ENCODE measurements at places on chromosomes 4 and X.

DNA sequence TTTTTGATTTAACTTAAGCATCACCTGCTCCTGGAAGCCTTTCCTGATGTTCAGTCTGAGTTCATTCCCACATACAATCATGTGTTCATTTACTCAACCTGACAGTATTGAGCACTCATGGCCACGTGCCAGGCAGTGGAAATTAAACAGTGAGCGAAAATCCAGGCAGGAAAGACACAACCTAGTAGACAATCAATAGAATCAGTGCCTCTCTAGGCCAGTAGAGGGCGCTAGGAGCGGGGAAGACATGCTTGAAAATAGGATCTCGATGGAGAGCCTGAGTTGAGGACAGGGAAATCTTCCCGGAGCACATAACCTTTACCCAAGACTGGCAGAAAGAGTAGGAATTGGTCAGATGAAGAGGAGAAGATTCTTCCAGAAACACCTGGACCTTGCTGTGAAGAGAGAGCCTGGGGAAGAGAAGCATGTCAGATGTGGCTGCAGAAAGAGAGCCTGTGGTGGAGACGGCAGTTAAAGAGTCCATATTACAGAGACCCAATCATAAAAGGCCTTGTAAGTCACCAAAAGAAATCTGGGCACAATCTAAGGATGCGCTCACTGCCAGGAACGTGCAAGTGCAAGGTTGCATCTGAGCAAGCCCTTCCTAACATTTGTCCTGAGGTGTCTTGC lies 103.5 kb downstream of the LDB2 start:
- DNase-seq = no peak

DNA sequence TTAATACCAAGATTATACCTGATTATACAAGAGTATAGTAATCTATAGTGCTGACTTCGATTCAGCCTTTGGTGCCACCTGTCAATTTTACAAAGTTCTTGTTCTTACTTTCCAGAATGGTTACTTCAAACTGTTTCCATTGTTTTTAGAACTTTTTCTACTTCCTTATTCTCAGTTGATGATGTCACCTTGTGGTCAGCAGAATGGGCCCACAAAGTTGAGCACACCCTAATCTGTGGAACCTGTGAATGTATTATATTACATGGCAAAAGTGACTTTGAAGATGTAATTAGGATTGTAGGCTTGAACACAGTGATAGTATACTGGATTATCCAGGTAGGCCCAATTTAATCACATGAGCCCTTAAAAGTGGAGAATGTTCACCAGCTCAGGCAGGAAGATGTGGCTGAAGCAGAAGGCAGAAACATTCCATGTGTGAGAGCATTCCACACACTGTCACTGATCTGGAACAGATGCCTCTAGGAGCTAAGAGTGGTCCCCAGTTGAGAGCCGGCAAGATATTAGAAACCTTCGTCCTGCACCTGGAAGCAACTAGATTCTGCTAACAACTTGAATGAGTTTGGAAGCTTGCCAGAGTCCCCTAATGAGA lies 6.3 kb upstream of the SGMS2 start:
- no peak for DNase-seq

- no peak for DNase-seq
These were observed 55.3 kb downstream of the CCDC158 start for GRCh38 chr4:76365636-76366035.

DNA sequence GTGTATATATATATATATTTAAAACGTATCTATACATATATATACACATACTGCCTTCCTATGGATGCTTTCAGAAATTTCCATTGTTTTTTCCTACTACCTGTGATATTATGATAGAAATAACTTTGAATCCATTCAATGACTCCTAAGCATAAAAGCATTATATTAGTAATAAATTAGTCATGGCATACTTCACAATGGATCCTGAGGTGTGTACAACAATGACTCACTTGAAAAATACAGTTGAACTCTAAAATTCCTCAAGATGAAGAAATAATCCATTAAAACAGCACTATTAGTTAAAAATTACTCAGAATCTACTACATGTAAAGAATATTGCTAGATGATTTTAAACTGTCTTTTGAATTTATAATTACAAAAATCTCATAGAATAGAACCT lies 201.1 kb downstream of the STPG2 start:
- DNase-seq = no peak

GRCh38 chr4:8218371-8219031 lies 19.4 kb downstream of the SH3TC1 start:
- DNase-seq = no peak

GRCh38 chr4:59455751-59456150 lies 1744.4 kb upstream of the ADGRL3 start:
- no peak for DNase-seq

DNA sequence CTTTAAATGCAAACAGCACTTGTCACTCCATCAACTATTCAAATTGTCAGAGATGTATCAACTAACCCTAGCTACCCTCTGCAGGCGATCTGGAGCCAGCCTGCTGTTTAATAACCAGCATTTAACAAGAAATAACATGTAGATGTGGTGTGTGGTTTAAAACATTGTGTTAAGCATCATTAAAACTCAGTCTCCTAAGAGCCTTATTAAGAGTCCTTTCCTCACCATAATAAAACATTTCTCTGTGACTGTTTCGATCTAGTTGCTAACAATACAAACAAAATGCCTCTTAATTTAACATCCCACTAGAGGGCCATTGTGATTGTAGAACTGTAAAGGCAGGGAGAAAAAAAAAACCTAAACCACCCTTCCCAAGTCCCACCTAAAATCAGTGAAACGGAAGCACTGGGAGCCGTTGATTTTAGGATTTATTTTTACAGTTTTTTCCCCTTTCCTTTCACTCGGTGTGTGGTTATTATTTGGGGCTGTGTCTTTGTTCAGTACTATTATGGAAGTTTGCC lies 708.6 kb downstream of the C4orf33 start:
- DNase-seq = no peak

DNA sequence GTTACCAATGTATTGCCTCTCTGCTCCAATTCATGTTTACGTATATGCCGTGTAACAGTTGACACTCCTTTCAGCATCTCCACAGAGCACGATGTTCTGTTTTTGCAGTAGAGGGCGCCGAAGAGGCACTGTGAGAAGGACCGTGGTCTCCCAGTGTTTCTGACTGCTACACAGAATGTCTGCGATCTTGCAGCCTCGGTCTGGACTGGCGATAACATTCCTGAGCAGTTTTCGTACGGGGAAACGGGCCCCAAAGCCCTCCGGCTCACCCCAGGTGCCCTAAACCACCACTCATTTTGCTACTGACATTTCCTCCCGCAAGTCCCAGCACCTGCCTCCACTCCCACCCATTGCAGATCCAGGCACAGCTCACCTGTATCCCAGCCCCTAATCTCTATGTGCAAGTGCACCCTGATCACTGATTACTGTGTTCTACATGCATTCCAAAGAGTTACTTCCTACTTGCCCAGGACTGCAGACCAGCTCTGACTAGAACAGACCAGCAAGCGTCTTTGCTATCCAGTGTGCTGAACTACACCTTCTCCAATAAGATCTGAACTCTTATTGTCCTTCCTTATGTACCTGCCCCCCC lies 12.4 kb upstream of the NFXL1 start:
- DNase-seq = peak; percentile 15

DNA sequence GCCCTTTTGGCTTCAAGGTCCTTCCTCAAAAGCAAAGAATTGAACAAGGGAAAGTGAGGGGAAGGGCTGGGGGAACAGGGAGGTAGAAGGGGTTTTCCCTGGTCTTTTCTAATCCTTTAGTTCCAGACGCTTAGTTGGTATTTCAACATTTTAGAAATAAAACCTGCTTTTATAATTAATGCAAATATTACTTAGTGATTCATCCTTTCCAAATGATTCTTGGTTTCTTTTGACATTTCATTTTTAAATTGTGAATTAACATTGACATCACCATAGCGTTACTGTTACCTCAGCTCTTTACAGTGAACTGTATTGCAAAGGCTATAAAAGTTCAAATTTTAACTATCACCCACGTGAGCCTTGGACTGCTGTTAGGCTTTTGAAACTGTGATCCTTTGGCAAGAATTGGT lies 20.9 kb downstream of the NFKB1 start:
- no peak for DNase-seq

DNA sequence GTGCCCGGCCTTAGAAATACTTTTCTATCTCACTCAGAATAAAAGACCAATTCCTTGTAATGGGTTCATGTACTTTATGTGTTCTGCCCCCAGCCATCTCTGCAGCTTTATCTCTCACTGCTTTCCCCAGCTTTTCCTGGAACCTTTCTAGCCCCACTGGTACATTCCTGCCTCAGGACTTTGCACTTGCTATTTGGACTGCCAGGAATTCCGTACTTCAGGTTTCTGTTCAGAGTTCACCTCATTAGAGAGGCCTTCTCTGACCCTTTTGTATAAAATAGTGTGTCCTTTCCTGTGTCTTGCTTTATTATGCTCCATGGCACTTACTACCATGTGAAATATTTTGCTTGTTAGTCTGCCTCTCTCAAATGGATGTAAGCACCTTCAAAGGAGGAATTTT lies 112.5 kb downstream of the PDLIM5 start:
- DNase-seq = no peak

DNA sequence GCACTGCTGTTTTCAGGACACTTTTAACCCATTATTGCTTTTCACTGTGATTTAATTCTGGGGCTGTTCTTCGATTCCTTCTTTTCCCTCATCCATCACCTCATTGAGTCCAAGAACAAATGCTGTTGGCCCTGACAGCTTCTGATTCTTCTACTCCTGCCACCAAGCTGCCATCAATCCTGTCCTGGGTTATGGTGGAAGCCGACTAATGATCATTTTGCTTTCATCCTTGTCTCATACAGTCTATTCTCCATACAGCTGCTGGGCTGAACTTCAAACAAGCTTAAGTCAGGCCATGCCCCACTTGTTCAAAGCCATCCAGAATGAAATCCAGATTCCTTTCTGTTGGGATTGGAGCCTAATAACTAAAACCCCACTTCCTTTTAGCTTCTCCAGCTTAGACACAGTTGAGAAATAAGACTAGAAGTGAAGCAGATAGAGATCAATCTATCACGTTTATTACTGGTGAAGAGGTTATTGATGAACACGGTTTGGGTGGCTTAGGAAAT lies 161.9 kb downstream of the STK32B start:
- DNase-seq = no peak

- DNase-seq = no peak
These were observed 115.1 kb downstream of the SLC39A8 start for GRCh38 chr4:102230194-102230593.

- no peak for DNase-seq
These were observed 158.0 kb downstream of the SH2D1A start for GRCh38 chrX:124504111-124504983.

DNA sequence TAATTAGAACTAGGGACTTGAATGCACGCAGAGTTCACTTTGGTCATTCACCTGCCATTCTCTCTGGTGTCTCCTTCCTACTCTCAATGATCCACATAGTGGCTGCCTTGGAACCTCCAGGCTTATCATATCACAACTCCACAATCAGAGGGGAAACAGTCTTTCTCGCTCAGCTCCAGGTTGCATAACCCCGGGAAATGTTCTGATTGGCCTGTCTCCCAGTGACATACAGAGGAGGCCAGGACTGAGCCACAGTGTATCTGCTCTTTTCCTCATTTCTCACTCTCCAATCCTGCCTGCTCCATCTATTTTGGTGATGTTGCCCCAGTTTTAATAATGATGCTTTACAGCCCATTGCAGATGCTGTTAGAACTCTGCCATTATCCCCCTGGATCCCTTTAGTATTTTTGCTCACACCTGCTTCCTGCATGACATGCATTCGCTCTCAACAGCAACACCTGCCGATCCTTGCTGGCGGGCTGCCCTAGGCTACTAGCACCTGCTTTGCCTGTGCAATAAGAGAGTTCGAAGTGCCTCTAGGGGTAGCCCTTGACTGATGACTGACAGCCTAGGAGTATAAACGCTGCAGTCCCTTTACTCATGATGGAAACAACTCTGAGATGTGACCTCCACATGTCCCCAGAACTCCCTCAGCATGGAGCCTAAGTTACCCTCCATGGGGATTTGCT lies 211.3 kb upstream of the RPS6KA3 start:
- no peak for DNase-seq

- DNase-seq = no peak
These were observed 792 bp downstream of the PPID start for GRCh38 chr4:158722291-158722916.

GRCh38 chr4:146661367-146661766 lies 22.7 kb downstream of the POU4F2 start:
- no peak for DNase-seq

DNA sequence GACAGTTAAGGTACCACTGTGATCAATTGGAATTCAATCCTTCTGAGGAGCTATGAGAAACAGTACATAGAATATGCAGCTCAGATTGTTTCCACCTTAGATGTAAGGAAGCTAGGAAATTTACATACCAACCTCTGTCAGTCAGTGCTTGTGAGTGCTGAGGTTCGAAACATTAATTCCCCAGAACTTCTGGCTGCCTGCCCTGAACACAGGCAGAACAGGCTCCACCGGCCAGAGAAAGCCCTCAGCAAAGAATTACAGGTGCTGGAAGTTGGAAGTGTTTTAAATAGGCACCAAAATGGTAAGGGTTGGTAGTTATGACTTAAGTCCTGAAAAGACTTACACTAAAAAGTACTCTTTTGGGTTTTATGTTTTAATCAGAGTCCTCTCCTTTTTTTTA lies 651.8 kb downstream of the C4orf33 start:
- DNase-seq = no peak

DNA sequence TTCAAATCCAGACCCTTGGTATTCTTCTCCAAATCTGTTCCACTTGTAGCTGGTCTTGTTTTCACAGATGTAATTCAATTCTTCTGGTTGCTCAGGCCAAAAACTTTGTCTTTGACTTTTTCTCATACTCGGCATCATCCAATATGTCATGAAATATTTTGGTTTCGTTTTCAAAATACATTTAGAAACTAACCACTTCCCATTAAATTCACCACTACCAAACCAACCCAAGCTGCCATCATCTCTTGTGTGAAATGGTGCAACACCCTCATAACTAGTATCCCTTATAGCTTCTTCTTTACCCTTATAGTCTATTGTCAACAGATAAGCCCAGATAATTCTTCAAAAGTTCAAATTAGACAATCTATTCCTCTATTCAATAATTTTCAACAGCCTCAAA lies 192.1 kb downstream of the PRR32 start:
- DNase-seq = no peak

GRCh38 chr4:6225469-6225868 lies 25.1 kb upstream of the JAKMIP1 start:
- no peak for DNase-seq

GRCh38 chr4:148893095-148893494 lies 450.9 kb upstream of the NR3C2 start:
- no peak for DNase-seq

DNA sequence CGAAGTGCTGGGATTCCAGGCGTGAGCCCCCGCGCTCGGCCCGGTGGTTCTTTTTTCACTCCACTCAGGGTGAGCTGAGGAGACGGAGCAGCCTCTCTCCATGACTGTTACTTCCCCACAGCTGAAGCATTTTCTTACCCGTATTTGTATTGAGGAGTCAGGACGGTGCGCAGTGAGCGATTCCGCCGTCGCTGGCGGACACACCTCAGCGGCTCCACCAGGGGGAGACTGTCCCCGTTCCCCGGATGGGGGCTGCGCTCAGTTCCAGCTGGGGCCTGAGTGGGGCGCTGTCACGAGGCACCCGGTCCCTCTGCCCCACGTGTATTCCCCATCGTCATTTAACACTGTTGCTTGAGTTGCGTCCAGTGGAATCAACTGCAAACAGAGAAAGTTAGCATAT lies 844.0 kb upstream of the FRG1 start:
- DNase-seq = no peak

- DNase-seq = no peak
These were observed 40.6 kb upstream of the SORCS2 start for GRCh38 chr4:7151668-7152227.

- DNase-seq = no peak
These were observed 28.2 kb downstream of the FAM149A start for GRCh38 chr4:186132577-186133242.

All from psoas muscle (tissue), 8 donors.